ENCODE measurements at places on chromosomes 5 and 9.

DNA sequence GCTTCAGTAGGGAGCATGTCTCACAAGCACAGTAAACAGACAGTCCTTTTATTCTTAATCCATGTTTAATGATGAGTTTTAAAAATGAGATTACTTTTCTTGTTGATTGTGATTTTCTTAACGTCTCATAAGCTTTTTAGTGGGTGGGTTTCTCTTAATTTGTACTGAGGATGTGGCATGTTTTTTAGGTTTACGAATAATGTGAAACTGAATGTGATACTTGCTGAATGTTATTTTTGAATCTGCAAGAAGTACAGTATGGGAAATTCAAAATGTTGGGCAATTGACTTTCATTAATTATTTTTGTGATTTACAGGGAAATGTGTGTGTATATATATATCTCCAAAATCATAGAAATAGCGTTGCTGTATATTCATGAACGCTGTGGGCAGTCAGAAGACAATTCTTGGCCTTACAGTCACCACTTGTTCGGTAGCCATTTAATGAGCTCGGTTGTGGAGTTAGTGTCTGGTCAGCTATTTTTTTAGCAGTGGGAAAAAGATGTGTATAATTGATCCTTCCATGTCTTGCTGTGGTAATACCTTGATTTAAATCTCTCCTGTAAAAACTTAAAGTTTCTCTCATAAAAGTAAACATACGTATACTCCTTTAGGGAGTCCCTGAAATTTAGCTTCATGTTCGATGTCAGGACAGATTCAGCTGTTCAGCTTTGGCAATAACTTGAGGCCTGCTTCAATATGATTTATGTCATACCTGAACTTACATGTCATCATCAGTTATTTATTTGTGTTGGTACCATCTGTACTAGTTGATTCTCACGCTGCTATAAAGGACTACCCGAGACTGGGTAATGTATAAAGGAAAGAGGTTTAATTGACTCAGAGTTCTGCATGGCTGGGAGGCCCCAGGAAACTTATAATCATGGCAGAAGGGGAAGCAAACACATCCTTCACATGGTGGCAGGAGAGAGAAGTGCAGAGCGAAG is 15.0 kb downstream of the ICE1 start:
- DNase-seq: no peak

DNA sequence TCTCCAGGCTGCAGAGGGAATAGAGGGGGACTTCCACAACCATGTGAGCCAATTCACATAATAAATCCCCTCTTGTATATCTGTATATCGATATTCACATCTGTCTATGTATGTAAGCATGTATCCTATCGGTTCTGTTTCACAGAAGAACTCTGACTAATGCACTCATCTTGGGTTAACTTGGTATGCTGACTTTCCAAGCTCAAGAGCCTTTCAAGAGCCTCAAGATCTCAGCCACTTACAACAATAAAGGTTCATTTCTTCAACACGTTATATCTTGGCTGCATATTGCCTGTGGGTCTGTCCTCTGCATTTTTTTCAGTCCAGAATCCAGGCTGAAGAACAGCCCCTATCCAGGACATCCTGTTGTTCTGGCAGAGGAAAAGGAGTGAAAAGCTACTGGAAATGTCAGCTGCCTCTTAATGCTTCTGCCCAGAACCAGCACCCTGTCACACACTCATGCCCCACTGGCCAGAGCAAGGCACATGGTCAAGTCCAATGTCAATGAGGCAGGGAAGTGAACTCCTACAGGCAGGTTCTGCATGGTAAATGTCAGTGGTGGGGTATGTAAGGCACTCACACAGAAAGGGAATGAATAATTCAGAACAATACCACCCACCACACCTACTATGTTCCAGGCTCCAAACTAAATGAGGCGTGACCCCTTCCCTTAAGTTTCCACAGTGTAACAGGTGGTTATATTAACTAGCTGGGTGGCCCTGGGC is 91.6 kb upstream of the ICE1 start:
- no peak for DNase-seq

DNA sequence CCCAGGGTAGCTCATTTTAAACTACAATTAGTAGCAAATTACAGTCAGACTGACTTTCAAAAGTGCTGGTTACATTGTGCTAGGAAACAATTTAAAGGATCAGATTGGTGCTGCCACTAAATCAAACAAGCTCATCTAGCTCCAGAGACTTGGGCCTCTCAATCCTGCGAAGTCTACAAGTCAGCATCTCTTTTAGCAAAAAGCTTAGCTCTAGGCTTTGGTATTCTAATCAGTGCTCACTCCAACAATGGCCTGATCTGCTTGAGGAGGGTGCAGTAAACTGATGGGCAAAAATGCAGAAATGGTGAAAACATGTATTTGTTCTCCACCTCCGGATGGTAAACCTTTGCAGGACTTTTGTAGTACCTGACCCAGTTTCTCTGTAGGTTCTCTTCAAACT is 47.0 kb upstream of the SEMA6A start:
- no peak for DNase-seq

- no peak for DNase-seq
Observed at GRCh38 chr9:105216440-105217178, 27.8 kb upstream of the SLC44A1 start.

GRCh38 chr9:107467416-107467815 is 22.2 kb downstream of the KLF4 start:
- no peak for DNase-seq

DNA sequence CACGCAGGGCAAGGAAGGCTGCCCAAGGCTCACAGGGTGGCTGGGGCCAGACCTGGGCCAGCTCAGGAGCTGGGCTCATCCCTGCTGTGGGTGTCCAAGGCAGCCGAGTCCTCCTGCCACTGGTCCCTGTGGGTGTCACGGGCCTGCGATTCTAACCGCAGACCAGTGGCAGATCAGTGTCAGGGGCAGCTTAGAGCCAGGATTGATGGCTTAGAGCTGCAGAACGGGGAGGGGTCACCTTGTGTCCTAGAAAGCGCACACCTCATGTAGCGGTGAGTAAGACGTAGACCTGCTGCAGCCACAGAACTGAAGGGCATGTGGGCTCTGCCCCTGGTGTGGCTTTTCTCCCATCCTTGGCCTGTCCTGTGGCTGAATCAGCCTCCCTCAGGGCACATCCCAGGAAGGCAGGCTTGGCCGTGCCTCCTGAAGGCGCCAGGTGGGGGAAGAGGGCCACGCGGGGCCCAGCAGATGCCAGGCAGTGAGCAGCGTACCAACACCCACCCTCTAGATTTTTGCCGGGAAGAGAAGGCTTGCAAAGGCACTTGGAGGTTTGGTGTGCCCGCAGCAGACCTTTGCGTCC is 78.3 kb upstream of the FCN2 start:
- no peak for DNase-seq

GRCh38 chr9:137786511-137786920 is 91.1 kb upstream of the CACNA1B start:
- no peak for DNase-seq

DNA sequence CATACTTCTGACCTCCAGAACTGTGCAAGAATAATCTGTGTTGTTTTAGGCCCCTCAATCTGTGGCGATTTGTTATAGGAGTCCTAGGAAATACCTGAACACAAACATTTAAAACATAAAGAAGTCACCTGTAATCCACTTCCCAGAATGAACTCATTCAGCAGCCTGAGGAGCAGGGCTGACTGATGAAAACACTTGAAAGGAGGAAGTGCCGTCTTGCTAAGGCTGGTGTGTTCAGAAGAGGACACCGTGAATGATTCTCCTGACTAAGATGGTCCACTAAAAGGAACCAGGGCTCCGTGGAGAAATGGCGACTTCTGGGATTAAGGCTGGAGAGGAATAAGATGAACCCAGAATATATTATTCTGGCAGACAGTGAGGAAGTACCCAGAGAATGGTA is 18.7 kb upstream of the MARCHF6 start:
- DNase-seq: no peak

GRCh38 chr9:70566751-70567150 is 152.3 kb upstream of the KLF9 start:
- DNase-seq: no peak

DNA sequence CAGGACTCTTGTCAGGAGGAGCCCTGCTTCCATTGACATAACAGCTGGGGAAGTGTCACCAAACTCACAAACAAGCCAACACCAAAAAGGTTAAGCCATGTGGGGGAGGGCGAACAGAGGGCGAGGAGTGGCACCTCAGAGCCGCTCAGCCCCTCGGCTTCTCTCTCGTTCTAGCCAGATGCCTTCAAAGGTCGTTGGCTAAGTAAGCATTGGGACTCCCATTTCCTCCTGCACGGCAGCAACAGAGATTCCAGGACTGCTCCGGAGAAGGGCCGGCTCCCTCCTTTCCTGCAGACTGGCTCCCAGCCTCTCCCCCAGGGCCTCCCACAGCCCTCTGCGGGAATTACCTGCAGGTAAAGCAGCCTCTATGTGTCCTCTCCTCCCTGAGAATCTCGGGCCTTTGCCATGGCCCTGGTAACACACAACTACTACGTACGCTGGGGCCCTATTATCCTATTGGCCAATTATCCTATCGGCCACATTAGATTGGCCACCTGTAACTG is 52.1 kb upstream of the RNU6ATAC start:
- DNase-seq: no peak

GRCh38 chr5:152499814-152500535 is 94.9 kb upstream of the NMUR2 start:
- DNase-seq: no peak

Measured in stimulated activated CD4-positive, alpha-beta T cell treated with anti-CD3 and anti-CD28 coated beads, Interleukin-2, amount 100 ng/mL, for 4 hours (primary cell).